ENCODE measurements at places on chromosomes 12 and 14.

DNA sequence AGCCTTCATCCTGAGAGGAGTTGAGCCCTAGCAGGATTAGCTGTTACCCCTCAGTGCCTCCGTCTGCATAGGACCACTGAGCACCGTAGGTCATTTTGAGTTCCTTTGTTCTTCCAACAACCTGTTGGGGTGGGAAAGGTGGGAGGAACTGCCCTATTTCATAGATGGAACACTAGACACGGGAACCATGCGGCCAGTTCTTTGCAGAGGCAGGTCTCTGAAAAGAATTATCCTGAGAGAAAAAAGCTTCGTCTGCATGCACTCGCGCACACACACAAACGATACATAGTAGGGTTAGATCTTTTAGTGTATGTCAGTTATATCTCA is 28.5 kb downstream of the TRAFD1 start:
- no peak for DNase-seq

DNA sequence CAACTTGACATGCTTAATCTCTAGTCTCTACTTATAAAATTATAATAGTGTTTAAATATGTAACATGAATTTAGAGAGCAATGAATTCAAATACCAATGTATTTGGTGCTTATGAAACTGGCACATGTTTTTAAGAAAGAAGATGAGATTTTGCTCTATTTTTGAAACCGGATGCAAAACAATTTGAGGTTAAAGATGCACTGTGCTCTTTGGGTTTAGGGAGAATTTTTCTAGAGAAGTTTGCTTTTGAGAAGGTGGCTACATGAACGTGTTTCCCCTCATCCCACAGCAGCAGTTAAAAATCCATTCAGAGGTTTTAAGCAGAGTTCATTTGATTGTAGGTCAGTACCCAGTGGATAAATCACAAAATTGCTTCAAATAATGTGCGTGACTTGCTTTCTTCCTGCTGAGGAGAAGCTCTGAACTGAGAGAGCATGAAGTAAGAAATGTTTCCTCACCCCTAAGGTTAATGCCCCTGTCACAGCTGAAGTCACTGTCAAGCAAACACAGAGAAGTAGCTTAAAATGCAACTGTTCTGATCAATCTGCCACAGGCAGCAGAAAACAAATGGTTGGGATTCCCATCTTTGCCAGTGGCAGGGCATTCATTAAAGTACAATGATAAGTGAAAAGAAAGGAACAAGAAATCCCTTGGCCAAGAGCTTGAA is 241.9 kb upstream of the SYT1 start:
- no peak for DNase-seq

DNA sequence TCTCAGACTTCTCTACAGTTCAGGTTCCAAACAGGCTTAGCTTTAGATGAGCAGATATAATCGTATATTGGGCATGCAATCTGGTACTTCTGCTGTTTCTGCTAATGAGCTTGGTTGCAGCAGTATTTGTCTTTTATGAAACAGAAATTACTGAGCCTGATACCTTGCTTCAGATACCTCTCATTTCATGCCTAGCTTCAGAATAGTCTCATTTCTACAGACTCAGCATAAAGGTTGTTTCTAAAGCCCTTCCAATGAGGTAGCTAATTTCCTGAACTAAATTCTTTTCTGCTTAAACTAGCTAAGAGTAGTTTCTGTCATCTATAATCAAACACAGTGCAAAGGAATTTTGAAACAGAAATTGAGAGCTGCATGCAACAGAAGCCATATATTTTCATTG is 275.0 kb upstream of the KITLG start:
- DNase-seq, result no peak

DNA sequence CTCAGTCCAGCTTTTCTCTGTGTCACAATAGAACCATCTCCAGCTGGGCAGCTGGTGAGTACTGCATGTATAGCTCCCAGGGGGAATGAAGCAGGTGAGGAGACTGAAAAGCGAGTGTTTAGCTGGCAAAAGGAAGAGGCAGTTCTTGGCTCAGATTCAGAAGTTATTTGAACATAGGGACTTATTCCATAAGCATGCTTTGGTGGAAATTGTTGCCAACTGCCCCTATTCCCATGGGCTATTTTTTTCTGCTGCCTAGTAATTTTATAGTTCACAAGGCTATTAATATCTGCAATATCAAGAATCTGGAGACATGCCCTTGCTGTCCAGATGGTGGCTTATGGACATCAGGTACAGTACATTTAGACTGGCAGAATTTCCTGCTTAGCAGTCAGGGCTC is 1112.7 kb downstream of the LRFN5 start:
- no peak for DNase-seq

GRCh38 chr12:13981990-13982389 is 588 bp upstream of the GRIN2B start:
- no peak for DNase-seq

GRCh38 chr12:29799591-29799990 is 15.8 kb upstream of the TMTC1 start:
- no peak for DNase-seq

DNA sequence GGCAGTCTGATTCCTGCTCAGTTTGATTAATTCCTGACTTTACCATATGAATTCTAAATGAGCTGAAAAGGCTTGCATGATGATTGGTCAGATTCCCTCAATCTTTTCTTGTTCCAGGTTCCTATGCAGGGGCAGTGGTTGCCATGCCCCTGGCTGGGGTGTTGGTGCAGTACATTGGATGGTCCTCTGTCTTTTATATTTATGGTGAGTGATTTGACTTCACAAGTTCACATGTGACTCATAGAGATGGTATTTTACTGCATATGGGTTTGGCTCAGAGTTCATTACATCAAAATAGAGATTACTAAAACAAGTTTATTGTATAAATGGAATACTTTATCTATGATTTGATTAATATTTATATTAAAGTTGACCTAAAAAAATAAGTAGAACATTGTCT is 44.8 kb downstream of the SLC17A8 start:
- DNase-seq, result no peak

- DNase-seq, result peak; percentile 58
These were observed 22.3 kb upstream of the P2RX7 start for GRCh38 chr12:121110211-121110940.

- no peak for DNase-seq
These were observed 214.8 kb downstream of the MSRB3 start for GRCh38 chr12:65492998-65493912.

DNA sequence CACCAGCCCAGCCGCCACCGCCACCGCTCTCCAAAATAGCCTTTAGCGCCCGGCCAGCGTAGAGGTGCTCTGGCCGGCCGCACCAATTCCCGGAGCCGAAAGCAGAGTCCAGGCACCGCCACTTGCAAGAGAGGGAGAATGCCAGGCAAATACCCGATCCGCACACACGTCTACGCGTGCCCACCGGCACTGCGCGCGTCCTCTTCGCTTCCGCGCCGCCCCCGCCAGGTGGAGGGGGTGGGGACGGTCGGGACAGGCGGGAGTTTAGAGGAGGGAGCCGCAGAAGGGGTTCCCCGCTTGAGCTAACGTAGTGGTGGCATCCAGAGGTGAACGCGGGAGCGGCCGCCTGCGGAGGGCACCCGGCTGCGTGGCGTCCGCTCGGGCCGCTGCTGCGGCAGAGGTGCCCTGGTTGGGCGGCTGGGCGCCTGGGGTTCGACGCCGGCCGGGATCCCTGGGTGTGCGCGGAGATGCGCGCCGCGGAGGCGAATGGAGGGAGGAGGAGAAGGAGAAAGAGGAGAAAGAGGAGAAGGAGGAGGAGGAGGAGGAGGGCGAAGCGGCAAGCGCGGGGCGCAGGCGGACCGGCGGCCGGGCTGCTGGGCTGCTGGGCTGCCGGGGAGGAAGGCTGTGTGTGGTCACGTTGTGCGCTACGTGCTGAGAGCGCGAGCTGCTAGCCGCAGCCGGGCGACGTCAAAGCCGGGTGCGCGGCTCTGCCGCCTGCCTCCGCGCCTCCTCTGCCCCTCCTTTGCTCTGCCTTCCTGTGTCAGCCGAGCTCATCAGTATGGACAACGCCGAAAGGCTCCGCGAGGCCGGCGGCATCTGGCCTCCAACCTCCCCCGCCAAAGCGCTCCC is at the start of gene MDGA2:
Gene MDGA2 (minus strand): TSS at position 140 of the 849 bp plus-strand sequence.
- no peak for DNase-seq

GRCh38 chr12:71216725-71217579 is 59.2 kb upstream of the TSPAN8 start:
- DNase-seq, result no peak

DNA sequence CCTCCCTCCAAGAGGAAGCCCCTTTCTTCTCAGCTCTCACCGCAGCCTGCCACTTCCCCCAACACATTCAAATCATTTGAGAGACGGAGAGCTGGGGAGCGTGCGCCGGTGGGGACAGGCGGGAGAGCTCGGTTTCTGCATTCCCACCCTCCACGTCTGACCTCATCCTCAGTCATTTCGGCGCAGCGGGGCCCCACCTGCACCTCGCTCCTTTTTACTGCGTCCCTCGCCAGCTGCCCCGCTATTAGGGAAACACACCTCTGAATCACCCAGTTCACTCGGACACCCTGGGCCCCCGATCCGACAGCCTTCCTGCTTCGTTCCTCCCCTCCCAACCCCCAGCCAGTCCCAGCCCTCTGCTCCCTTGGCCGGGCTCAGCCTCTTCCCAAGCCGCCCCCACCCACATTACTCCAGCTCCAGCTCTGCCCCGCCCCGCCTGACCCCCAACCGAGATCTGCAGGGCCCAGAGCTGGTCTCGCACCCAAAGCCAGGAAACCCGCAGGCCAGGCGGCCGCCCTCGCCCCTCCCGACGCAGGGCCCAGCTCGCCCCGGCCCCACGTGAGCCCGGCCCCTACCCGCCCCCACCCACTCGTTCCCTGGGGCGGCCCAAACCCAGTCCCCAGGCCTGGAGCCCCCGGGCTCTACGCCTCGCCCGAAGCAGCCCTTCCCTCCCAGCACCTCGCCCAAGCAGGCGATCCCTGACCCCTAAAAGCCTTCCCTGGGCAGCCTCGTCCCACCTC is 783 bp downstream of the CORO1C start:
- peak; percentile 9 for DNase-seq

- DNase-seq, result no peak
These were observed 16.1 kb downstream of the PIGH start for GRCh38 chr14:67583711-67584644.

DNA sequence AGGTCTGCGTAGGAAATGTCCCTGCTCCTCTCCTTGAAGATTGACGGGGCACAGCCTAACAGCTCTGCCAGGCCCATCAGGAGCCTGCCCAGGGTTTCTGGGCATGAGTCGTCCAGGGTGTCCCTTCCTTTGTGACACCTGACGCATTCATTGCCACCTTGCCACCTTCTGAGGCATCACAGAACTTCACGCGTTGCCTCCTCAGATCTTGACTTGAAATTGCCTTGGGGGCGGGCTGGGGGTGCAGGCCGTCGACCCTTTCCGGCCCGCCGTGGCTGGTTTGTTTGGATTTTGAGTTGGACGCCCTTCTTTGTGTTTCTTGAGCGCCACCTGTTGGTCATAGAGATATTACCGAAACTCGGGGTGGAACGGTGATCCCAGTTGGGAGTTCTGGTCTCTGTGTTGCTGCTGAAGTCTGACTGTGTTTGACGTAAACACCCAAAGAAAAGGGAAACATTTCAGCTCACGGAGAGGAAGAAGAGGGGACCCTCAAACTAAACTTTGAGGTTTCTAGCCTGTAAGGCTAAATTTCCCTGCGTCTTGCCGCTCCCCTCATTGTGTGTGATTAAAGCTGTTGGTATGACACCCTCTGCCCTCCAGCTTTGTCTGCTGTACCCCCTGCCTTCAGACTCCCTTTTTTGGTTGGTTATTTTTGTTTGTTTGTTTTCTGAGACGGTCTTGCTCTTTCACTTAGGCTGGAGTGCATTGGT is 44.6 kb downstream of the MLXIP start:
- DNase-seq, result peak; percentile 81

DNA sequence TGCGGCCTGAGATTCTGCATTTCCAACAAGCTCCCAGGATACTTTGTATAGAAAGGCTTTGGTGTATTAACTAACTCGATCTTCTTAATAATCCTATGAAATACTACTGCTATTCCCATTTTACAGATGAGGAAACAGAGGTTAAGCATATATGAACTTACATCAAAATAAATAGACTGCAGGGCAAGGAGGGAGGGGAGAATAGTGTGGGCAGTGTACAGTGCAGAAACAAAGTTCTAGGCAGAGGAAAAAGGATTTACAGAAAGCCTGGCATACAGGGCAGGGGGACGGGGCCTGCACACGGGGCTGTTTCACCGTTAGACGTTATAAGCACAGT is 19.0 kb downstream of the NINJ2 start:
- DNase-seq, result no peak

DNA sequence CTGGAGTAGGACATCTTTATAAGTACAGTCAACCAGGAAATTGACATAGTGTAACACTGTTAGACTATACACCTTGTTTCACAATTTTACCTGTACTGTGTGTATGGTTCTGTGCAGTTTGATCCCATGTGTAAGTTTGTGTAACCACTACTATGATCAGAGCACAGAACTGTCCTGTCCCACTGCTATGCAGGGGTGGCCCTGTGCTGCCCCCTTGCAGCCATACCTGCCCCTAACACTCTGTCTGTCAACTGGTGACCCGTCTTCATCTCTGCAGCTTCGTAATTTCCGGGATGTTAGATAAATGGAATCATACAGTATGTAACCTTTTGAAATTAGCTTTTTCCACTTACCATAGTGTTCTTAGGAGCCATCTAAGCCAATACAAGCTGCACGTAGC is 58.7 kb upstream of the RD3L start:
- peak; percentile 4 for DNase-seq

- no peak for DNase-seq
These were observed 31.4 kb upstream of the RFX4 start for GRCh38 chr12:106551410-106551809.

DNA sequence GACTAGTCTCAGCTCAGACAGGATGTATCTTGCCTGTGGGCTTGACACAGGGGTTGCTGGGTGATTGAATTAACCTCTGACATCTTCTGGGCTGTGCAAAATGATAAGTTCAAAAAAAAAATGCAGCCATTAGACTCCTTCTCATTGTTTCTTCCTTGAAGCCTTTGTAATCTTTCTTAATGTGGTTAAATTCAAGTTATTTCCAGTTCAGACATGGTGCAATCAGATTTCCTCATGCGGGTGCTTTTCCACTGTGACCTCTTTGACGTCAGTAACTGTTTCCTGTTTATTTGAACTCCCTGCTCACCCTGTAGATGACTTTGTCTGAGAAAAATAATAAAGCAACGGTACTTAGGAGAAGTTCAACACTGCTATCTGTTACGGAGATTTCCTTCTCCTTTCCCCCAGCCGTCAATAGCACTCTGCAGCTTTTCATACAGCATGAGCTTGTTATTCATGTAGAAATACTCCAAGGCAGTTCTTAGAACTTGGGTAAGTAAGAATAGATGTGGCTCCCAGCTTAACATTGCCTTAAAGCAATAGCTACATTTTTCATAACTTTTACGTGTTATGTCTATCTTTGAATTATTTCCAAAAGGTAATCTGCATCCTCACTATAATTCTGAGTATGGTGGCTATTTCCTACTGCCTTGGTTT is 155.5 kb downstream of the PRKCH start:
- DNase-seq, result peak; percentile 54

- no peak for DNase-seq
These were observed 210.4 kb downstream of the KIF26A start for GRCh38 chr14:104348741-104349140.

- DNase-seq, result no peak
These were observed 328.1 kb downstream of the BTG1 start for GRCh38 chr12:91817517-91817916.

- DNase-seq, result no peak
These were observed 2.3 kb downstream of the SPATS2 start for GRCh38 chr12:49369411-49370145.
